ENCODE measurements at places on chromosomes 16 and 17. TPM values are rescaled to one million over a fixed set of nuclear protein-coding genes. Genes with fewer than 3 reads are reported as not detected.

- DNase-seq, result no peak
Observed at GRCh38 chr16:22050963-22051362, 41.4 kb upstream of the VWA3A start.

DNA sequence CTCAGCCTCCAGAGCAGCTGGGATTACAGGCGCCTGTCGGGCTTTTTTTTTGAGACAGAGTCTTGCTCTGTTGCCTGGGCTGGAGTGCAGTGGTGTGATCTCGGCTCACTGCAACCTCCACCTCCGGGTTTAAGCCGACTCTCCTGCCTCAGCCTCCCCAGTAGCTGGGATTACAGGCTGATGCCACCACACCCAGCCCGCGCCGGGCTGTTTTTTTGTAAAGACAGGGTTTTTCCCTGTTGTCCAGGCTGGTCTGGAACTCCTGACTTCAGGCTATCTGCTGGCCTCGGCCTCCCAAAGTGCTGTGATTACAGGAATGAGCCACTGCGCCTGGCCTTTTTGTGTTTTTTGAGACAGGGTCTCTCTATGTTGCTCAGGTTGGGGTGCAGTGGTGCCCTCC, 27.4 kb upstream of the SPNS3 start:
- no peak for DNase-seq

TOM1L1 gene
- total RNA-seq, result 11.4 TPM

OTOA gene
- not detected for total RNA-seq

All from right cardiac atrium (tissue), 5 donors.